Muscle of arm (tissue), 14 donors: ENCODE measurements at places on chromosomes 4 and X.

DNA sequence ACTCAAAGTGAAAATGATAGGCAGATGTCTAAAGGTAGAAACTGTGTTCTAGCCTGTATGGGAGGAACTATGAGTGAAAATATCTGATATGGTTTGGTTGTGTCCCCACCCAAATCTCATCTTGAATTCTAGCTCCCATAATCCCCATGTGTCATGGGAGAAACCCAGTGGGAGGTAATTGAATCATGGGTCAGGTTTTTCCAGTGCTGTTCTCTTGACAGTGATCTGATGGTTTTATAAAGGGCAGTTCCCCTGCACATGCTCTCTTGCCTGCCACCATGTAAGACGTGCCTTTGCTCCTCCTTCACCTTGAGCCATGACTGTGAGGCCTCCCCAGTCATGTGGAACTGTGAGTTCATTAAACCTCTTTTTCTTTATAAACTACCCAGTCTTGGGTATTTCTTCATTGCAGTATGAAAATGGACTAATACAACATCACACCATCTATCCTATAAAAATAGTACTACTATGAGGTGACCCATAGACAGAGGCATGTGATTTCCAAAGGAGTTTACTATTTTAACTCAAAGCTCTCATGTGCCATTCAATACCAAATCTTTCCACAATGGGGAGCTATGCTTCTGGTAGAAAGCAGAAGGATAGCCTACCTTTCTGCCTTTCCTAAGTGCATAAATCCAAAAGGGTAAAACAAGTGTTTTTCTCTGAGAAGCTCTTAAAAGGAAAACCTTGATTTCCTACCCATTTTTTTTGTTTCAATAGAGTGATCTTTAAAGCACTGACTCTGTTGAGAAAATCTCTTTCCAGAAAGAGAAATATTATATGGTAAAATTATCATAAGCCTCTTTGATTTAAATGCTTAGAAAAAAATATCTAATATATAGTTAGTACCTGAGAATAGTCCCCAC is 38.8 kb downstream of the SEC31A start:
- no peak for DNase-seq

DNA sequence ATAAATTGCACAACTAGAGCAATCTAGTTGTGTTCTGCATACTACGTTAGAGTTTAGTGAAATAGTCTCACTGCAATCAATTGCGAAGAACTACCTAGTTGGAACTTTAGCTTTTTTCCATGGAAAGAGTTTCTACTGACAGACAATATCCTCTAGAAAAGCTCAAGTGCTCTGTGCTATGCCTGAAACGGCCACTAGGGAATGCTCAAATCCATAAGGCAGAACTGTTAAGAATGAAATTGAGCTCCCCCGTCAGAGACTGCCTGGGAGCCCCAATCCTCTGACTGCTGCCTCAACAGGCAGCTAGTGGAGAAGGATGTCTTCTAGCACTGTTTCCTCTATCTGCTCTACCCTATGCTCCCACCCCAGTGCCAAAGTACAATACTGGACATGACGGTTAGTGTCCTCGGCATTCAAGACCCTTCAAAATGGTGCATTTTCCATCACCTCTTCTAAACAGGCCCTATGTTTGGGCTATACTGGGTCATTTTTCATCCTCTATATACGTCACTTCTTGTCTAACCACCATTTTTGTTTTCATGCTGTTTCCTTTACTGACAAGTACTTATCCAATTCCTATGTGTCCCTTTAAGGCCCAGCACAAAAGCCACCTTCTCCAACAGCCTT is 35.3 kb downstream of the FRMD7 start:
- peak; percentile 62 for DNase-seq

GRCh38 chr4:187166886-187167512 is 443.3 kb upstream of the FAT1 start:
- no peak for DNase-seq

GRCh38 chr4:5708449-5709206 is at the start of gene EVC2:
EVC2 (minus strand) TSS chr4:5708559; CDS start chr4:5708513, 46 bp downstream.
- peak; percentile 69 for DNase-seq

GRCh38 chr4:40812386-40812785 is 62.6 kb downstream of the NSUN7 start:
- no peak for DNase-seq

DNA sequence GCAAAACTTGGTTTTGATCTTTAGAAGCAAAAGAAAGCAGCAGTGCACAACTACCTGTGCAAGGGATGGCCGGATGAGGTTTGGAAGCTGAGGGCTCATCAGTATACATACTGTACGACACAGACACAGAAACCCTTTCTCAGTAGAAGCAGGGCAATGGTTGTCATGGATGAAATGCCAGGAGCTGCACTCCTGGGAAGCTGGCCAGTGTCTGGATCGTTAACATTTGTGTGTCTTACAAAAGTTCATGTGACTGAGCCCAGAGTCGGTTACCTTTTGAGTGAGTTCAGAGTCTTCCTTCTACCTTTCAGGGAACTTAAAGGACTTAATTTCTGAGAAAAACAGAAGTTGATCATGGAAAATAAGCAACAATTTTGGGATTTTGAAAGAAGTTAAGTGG is 230.3 kb downstream of the APBB2 start:
- no peak for DNase-seq

DNA sequence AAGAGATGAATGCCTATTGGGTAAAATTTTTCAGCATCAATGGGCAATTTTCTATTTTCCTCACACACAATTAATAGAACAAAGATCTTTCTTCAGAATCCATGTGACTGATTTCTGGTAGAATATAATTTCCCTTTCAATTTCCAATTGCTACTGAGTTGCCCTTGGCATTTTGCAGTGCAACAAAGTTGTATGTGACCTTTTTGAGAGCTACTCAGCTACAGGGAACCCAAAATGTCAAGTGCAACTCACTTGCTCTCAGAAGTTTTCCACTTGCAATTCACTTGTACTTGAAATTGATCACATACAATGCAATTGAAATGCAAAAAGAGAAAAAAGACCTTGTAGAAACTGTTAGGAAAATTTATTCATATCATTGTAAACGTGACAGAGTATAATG is 245.5 kb downstream of the BANK1 start:
- no peak for DNase-seq

DNA sequence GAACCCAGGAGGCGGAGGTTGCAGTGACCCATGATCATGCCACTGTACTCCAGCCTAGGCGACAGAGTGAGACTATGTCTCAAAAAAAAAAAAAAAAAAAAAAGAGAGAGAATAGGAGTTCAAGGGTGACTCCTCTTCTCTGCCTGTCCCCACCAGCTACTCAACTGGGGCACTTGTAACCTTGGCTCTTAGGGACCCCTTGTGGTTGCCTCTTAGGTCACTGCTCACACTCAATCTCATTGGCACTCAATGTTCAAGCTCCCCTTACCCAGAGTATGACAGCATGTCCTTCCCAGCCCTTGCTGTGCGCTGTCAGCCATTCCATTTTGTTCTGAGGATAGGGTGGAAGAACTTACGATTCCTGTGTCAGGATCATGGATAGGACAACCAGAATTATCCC is 82.4 kb upstream of the BEND4 start:
- DNase-seq: no peak

- DNase-seq: no peak
Measured at GRCh38 chr4:177582992-177583391, 140.8 kb upstream of the AGA start.

- no peak for DNase-seq
Measured at GRCh38 chr4:155966171-155966570, 12.5 kb upstream of the CTSO start.

GRCh38 chr4:160399826-160400225 is 1296.9 kb downstream of the RAPGEF2 start:
- no peak for DNase-seq

GRCh38 chrX:119501511-119502148 is 33.4 kb downstream of the SLC25A5 start:
- no peak for DNase-seq

GRCh38 chr4:128770807-128771206 is 38.7 kb upstream of the JADE1 start:
- no peak for DNase-seq

DNA sequence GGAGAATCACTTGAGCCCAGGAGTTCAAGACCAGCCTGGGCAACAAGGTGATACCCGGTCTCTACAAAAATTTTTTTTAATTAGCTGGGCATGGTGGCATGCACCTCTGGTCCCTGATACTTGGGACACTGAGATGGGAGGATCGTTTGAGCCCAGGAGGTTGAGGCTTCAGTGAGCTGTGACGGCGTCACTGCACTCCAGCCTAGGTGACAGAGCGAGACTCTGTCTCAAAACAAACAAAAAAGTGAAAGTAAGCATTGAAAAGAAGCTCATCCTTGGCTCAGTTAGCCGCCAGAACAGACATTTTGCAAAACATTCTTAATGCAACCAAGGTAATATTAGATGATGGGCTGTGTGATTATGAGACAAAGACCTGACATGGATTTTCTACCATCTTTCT is 223.3 kb upstream of the VCX3A start:
- DNase-seq: no peak

- no peak for DNase-seq
Measured at GRCh38 chr4:176540814-176541213, 221.0 kb downstream of the SPCS3 start.

DNA sequence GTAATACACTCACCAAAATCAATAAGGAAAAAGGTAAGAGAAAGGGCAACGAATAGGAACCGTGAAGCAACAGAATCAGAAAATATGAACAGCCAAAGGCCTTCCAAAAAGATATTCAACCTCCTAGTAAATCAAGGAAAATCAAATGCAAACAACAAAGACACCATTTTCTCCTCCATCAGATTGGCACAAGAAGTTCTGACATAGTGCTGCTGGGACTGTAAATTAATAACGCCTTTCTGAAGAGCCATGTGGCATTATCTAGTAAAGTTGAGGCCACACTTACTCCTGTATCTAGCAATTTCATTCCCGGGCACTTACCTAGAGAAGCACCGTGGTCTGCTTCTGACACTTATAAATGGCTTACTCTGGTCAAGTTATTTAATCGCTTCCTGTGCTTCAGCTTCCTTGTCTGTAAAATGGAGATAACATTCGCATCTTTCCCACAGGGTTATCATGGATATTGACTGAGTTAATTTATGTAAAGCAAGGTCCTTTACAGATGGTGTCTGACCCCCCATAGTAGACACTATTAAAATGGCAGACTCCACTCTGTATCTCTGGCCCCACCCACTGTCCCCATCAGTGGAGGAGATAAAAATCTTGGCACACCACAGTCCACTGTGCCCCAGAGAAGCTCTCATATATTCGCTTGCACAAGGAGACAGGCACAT is 20.5 kb upstream of the ENPP6 start:
- no peak for DNase-seq

DNA sequence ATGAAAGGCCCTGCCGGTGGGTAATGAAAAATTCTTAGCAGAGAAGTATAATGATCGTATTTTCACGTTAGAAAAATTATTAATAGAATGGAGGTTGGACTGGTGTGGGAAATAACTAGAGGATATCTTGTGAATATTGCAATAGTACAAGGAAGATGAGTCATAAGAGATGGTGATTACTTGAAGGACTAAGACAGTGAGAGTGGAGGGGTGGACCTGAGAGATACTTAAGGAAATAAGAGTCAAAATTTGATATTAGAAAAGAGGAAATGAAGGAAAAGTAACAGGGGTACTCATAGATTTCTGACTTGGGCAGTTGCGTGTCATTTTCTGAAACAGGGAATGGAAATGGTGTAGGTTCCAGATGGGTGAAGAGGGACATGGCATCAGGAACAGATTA is 1.7 kb upstream of the USP53 start:
- DNase-seq: no peak

DNA sequence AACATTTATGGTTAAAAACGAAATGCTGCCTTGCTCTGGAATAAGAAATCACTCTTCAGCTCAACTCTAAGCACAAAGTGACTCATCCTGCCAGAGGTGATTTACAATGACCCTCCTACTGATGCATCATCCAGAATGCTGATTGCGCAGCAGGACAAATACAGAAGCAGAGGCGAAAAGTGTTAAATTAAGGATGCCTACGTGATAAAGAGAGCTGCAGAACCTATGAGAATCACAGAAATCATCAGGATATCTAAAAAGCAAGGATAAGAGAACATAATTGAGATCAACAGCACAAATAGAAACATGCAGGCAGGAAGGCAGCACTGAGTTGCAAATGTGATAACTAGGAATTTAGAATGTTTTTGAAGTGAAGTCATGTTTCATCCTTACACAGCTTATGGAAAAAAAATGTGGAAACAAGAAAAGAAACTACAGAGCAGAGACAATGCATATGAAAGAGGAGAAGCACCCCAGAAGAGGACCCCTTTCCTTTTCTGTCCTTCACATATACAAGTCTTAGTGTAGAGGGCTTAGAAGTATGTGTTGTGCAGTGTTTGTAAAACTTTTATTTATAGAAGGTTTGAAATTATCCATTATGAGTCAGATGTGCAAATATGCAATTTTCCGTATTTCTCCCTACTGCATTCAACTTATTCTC is 188.4 kb downstream of the SLC7A11 start:
- peak; percentile 13 for DNase-seq

DNA sequence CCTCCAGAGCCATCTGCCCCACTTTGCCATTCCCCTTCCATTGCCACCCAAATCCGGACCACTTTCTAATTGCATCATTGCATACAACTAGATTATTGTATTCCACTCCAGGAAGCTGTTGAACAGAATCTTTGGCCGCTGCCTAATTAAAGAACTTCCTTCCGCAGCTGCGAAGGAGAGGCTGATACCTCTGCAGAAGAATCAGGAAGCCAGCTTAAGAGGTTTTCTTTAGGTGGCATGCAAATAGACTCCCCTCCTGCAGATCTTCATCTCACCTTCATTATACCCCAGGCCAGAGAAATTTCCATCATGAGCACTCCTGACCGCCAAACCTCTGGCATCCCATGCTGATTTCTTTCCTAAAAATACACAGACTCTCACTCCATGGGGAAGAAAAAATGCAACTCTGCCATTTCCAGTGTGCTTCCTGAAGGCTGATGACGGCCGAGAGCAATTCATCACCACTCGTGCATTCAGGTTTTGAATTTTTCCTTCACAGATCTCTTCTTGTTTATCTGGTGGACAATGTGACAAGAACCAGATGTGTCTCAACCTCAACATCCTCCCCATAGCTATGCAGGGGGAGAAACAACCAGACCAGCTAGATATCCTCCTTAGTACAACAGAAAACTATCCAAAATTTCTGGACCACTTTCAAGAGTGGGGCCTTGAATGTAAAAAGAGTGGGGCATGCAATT is 31.2 kb downstream of the LGI2 start:
- no peak for DNase-seq

- no peak for DNase-seq
Measured at GRCh38 chrX:30874851-30875250, 14.2 kb downstream of the TAB3 start.

DNA sequence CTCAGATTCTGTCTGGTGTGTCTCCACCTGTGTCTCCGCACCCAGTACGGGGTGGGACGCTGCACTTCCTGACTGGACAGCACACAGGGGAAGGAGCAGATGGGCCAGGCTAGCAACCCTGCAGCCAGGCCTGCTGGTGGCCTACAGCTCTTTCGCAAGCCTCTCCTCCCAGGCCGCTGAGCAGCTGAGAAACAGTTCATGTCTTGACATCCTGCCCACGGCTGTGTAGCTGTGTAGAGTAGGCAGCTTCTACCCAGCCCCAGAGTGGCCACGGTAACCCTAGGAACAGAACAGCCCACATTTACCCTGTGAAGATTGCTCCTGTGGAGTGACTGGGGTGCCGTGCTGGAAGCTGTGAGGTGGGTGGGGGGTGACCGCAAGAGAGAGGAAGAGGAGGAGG is 38.9 kb downstream of the CCNQ start:
- DNase-seq: no peak
